ENCODE measurements at places on chromosomes 5 and 9. TPM values are rescaled to one million over a fixed set of nuclear protein-coding genes. Genes with fewer than 3 reads are reported as not detected.

The PCDHGC5 gene
- 0.03 TPM for polyA plus RNA-seq

- no peak for DNase-seq
Observed at GRCh38 chr9:93216073-93216365, 32.1 kb downstream of the WNK2 start.

DNA sequence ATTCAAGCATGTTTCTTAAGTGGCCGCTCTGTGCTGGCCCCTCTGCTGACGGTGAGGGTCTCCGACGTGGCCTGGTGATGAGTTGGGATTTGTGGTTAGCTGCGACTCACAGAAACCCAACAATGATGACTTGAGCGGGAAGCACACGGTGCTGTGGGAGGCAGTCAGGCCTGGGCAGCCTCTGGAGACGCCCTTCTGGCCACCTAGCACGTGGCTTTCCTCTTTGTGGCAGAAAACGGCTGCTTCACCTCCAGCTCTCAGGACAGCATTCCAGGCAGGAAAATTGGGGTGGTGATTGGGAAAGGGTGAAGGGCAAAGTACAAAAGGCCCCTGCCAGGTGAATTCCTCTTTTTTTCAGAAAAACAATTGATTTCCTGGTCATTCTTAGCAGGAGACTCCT lies 17.5 kb upstream of the IER5L start:
- DNase-seq: no peak

GRCh38 chr5:132840896-132841295 lies 10.4 kb upstream of the SHROOM1 start:
- no peak for DNase-seq

DNA sequence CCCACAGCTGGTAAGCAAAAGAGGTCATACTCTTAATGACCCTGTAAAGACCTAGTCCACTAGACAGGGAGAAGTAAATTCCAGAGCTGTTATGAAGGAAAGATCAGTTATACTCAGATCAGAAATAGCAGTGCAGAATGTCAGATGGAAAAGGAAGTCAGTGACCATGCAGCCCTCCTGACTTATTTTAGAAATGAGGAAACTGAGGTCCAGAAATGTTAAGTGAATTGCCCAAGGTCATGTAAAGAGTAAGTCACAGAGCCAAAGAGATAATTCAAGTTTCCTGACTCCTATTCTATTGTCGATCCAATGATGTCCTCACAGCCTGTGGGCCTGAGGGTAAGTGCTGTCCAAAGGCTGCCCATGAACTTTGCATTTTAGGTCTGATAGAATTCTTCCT lies 214.9 kb upstream of the IL12B start:
- no peak for DNase-seq

DNA sequence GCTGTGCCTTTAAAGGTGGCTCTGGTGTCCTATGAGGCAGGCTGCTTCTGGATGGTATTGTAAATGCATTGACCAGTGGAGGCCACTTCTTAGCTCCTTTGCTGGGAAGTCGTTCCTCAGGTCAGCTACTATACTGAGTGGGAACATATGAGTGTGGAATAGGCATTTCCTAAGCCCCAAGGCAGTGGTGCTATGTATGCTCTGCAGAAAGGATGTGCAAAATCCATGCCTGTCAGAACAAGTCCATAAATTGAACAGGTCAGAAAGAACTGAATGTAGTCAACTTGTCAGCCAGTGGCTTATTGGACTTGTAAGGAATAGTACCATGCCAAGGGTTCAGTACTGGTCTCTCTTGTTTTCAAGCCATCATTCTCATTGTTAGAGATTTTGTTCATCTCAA lies 216.4 kb downstream of the CDH10 start:
- no peak for DNase-seq
